ENCODE measurements at places on chromosomes 5 and 9.

GRCh38 chr5:53035868-53036381, 46.8 kb downstream of the ITGA2 start:
- no peak for DNase-seq

- DNase-seq: no peak
Observed at GRCh38 chr9:87551772-87552217, 54.1 kb downstream of the DAPK1 start.

DNA sequence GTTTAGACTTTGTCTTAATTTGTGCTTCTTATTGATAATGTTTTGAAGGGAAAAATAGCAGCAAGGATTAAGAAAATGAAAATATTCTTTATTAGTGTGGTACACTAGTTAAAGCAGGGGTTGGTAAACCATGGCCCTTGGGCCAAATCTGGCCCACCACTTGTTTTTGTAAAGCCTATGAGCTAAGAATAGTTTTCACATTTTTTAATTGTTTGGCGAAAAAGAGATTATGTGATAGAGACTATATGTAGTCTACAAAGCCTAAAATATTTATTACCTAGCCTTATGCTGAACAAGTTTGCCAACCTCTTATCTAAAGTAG, 57.2 kb downstream of the KCNN2 start:
- no peak for DNase-seq

GRCh38 chr9:98034593-98035546, 21.7 kb upstream of the NANS start:
- peak; percentile 58 for DNase-seq

GRCh38 chr5:4570047-4570995, 569.8 kb upstream of the ADAMTS16 start:
- no peak for DNase-seq

GRCh38 chr5:72621576-72621975, 114.4 kb upstream of the ZNF366 start:
- no peak for DNase-seq

DNA sequence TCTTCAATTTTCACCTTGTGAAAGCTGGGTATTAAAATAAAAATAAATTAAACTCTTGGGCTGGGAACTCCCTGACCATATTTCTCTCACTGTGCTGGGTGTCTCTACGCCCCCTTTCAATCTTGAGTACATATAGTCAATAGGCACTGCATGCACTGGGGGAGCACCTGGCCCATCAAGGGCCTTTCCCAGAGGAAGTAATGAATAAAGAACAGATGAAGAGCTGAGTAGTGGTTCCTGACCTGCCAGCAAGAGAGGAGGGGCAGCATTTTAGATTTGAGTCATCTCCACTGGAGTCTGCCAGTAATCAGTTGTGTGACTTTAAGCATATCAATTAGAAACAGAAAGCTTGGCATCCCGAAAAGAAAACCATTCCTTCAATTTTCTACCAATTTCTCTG, 6.2 kb downstream of the MAPKAP1 start:
- peak; percentile 19 for DNase-seq

Measured in GM19239 (cell line).